Activated T-helper 17 cell treated with anti-CD3 and anti-CD28 coated beads, Interleukin-2, amount 50 U/mL, for 72 hours (primary cell): ENCODE measurements at places on chromosomes 12 and 14. TPM values are rescaled to one million over a fixed set of nuclear protein-coding genes. Genes with fewer than 3 reads are reported as not detected.

The KLRC1 gene
- not detected for total RNA-seq

The C14orf39 gene
- not detected for total RNA-seq

The TNS2 gene
- total RNA-seq = 0.69 TPM

The KLC1 gene
- 137 TPM for total RNA-seq

The C14orf180 gene
- not detected for total RNA-seq

GRCh38 chr14:74902941-74903705 is 19.9 kb downstream of the RPS6KL1 start:
- no peak for ATAC-seq

DNA sequence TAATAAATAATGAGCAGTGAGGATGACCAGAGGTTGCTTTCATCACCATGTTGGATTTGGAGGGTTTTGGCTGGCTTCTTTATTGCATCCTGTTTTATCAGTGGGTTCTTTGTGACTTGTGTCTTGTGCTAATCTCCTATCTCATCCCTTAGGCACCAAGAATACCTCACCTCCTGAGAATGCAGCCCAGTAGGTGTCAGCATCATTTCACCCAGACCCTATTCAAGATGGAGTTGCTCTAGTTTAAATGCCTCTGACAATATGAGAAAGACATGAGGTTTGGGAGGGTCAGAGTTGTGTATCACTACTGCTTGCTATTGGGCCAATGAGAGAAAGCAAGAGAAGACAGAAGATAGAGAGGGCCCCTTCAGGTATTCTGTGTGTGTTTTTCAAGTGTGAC is 592.2 kb downstream of the ETNK1 start:
- ATAC-seq = no peak

DNA sequence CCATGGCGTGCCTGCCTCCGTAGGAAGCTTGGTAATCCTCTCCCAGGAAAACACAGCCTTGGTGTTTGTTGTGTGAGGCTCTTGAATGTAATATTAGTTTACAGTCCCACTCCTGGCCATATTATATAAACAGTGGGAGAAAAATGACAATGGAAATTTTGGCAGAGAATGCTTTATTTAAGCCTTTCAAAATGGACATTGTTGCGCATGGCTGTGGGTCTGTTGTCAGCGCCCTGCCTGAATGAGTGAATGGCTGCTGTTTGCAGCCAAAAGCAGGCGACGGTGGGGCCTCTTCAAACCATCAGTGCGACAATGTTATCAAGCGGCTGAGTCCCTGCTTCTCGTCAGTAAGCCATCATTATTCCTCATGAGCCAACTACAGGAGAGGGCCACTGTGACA is 201.8 kb upstream of the RMST start:
- ATAC-seq = no peak

- peak; percentile 82 for ATAC-seq
Observed at GRCh38 chr14:69818758-69819191, 21.7 kb upstream of the SLC10A1 start.

DNA sequence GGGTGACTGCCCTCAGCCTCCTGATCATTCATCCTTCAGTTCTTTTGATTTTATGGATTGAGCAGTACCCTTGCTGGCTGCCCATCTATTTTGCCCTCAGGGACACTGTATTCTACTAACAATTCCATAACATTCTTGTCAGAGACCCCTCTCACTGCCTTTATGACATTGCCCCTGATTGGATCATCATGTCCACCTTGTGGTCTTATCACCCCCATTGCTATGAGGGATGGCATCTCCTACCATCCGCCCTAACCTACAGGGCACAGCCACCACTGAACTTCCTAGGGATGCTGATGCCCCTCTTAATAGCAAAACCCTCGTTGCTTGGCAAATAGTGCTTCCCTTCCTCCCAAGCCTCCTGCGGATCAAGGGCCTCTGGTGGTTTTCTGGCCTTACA is 38.8 kb upstream of the HMGA2 start:
- no peak for ATAC-seq

- ATAC-seq = peak; percentile 68
Observed at GRCh38 chr14:70821584-70822529, 12.5 kb upstream of the MAP3K9 start.

DNA sequence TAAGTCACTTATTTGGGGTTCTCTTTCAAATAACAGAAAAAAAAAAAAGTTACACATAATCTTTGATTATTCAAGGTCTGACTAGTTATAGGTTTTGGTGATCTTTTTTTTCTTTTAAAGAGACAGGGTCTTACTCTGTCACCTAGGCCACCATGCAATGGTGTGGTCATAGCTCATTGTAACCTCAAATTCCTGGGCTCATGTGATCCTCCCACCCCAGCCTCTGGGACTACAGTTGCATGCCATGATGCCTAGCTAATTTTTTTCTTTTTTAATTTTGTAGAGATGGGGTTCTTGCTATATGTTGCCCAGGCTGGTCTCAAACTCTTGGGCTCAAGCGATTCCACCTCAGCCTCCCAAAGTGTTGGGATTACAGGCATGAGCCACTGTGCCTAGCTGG is 56.5 kb upstream of the CFL2 start:
- ATAC-seq = no peak

DNA sequence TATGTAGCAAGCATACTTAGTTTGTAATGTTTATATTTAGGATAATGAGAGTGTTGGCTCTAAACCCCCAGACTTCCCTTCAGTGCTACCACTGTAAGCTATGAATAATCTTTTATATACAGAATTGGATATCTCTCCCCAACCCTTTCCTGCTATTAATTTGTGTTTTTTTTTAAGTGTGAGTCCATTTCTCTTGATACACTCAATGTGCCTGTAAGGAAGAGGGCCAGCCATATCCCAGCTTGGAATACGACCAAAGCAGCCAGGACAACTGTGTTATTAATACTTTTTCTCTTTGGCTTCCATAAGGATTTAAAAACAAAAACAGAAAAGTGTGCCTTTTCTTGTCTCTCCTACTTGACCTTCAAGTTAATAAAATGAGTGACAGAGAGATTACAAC is 116.7 kb downstream of the SNAPC1 start:
- ATAC-seq = no peak

DNA sequence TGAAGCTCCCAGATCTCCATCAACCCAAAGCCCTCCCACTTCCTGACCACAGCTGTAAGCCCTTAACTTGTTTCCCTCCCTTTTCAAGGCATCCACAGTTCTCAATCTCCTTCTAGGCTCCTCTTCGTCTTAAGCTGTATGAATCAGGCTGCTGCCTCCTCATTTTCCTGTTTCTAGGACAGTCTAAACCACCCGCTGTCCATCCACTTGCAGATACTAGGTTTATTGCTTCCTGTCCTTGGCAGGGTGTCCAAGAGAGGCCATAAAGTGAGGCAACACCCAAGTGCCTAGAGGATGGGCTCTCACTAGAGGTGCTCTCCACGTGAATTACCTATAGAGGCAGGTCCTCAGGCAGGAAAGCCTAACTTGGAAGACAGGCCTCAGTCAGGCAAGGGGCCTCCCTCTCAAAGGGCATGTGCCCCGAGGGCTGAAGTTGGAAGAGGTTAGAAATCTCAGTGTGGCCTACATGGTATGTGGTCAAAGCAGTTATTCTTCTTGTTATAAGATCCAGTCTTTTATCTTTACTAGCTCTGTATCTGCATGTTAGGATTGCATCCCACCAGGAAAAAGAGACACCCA is 8.8 kb upstream of the TMEM106C start:
- no peak for ATAC-seq

DNA sequence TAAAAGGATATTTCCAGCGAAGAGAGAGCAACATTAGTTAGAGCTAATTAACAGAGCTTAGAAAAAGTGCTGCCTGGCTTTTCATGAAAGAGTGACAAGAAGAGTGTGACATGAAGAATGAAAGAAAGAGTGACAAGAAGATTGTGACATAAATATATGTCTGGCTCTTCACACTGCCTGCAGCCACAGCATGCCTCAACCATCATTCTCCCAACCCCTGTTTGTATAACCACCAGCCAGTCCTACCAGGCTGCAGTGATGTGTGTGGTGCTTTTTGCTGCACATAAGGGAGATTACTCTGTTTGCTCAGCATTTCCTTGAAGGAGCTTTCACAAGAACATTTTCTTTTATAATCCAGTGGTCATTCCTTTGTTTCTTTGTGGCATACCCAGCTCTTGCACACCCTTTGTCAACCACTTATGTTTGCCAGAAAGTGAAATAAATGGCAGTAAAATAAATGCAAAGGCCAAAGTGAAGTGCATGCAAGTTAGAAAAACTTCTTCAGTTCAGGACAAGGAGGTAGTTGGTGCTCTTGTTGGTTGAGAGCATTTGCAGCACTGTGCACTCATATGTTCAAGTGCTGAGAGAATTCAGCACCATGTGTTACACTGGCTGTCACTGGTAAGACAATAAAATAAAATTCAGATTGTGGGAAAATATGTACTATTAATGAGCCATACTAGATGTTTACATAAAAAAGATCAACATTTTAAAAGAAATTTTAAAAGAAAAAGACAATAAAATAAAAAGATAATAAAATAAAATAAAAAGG is 50.6 kb downstream of the KIF21A start:
- ATAC-seq = no peak

GRCh38 chr12:103640831-103641230 is 53.8 kb downstream of the STAB2 start:
- no peak for ATAC-seq

- no peak for ATAC-seq
Observed at GRCh38 chr12:47992776-47993175, 11.5 kb downstream of the COL2A1 start.

- ATAC-seq = no peak
Observed at GRCh38 chr12:16833376-16834015, 227.5 kb upstream of the LMO3 start.

GRCh38 chr14:68770051-68770450 is 22.8 kb downstream of the ZFP36L1 start:
- ATAC-seq = no peak

DNA sequence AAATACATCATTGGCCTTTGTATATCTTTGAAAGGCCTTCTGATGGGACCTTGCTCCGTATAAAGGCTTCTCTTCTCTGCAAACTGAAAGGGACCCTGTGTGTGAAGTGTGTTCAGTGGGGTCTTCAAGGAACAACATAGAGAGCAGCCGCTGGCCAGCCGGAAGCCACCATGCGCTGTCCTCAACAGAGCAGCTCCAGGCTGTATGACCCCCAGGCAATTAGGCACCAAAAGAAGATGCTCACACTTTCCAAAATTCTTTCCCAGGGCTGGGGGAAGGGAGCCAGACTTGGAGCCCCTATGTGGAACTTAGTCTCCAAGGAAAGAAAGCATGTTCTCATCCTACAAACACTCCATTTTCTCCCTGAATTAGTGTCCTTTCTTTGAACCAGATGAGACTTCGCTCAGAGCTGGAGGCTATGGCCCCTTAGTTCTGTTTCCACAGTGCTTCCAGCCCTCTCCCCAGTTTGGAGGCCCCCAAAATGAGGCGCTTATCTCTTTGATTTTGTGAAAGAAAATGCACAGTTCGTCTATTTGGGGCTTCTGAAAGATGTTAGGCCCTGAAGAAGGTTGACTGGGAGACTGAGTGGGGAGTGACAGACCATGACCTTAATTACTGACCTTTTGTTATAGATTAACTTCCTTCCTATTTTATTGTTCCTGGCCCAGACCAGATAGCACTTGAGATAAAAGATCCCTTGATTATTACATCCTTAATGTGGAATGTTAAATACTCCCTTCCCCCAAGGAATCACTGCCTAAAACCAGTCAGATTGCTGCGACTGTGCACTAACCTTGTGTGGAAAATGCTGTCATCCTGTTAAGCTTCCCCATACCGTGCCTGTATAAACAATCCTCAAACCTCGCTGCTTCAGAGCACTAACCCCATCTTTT is 128.3 kb upstream of the FGD4 start:
- ATAC-seq = no peak

- ATAC-seq = no peak
Observed at GRCh38 chr14:56787530-56787929, 22.7 kb downstream of the OTX2 start.

DNA sequence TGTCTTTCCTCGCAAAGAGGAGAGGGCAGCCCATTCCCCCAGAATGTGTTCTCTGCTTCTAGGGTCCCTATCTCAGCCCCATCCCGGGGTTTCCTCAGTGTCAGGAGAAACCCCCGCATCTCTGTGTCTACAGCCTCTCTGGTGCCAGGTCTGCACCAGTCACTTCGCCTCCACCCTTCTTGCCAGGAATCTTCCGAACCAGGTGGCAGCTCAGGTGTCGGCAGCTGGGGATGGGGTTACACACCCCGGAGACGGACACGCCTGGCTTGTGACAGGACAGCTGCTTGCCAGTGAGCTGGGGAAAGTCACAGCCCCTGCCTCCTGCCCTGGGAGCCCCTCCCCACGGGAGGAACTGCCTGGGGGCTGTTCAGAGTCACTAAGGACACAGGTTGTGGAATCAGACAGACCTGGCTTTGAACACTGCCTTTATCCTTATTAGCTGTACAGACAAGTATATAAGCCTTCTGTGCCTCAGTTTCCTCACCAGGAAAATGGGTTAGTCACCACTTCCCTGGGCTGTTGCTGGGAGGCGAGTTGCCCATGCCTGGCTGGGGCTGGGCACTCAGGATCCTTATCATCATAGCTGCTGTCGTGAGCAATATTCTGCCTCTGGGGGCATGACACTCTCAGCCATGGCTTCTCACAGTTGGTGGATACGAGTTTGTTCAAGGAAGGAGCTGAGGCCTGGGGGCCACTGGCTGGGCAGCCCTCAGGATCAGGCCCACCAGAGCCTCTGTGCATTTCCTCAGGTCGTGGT is 10.8 kb downstream of the HIP1R start:
- ATAC-seq = no peak

- peak; percentile 20 for ATAC-seq
Observed at GRCh38 chr14:77027538-77028383, 747 bp downstream of the IRF2BPL start.
